ENCODE measurements at places on chromosomes 12 and 14.

- no peaks in the 10 kb centered on the region for H3K4me1 ChIP-seq
- no peaks in the 10 kb centered on the region for H3K36me3 ChIP-seq
- H3K27me3 ChIP-seq: no peaks in the 10 kb centered on the region
- H3K4me3 ChIP-seq: no peak overlapping the region
- no peak overlapping the region for H3K27ac ChIP-seq
- DNase-seq: no peak
These were observed 596.0 kb downstream of the SLC16A7 start for GRCh38 chr12:60191676-60192359.

- H3K27me3 ChIP-seq: no peaks in the 10 kb centered on the region
- no peaks in the 10 kb centered on the region for H3K4me1 ChIP-seq
- no peak overlapping the region for H3K4me3 ChIP-seq
- no peak for DNase-seq
- H3K27ac ChIP-seq: no peak overlapping the region
These were observed 27.2 kb downstream of the NGB start for GRCh38 chr14:77243853-77244252.

- H3K4me1 ChIP-seq: peaks cover 4% of the 10 kb centered on the region
- no peak for DNase-seq
- no peaks in the 10 kb centered on the region for H3K27me3 ChIP-seq
- no peak overlapping the region for H3K27ac ChIP-seq
- no peaks in the 10 kb centered on the region for H3K36me3 ChIP-seq
These were observed 21.2 kb upstream of the DLGAP5 start for GRCh38 chr14:55212634-55213033.

DNA sequence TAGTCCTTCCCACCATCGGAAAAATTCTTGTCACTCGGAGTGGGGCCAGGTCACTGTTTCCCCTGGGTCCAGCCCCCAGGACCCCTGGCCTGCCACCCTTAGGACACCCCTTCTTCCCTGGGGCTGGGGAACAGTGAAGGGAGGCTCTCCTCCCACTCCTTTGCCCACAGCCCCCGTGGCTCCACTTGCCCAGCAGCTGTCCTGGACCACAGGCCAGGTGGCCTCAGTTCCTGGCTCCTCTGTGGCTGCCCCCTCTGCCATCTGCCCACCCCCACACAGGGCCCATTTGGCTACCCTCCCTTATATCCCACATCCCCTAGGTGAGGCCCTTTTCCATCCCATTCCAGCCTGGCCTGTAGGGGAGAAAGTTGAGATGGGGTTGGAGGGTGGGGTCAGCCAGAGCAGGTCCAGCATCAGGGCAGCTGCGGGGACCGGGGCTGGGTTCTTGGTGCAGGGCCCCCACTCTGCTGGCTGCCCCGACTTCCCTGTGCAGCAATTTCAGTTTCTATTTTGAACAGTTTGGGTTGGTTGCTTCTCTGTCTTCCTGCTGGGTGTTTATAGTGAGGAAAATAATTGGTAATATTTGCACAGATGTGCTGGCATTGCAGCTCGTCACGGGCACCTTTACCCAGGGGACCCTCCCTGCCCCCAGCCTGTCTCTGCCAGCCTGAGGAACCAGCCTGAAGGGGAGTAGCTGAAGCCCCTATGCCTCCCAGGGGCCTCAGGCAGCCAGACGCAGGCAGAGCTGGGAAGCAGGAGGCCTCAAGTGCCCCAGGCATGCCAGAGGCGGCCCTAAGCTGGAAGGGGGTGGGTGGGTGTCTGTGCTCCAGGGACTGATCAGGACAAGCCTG, 23.4 kb downstream of the SYNDIG1L start:
- H3K27ac ChIP-seq: no peak overlapping the region
- H3K36me3 ChIP-seq: no peaks in the 10 kb centered on the region
- no peak for DNase-seq
- no peak overlapping the region for H3K4me3 ChIP-seq

- no peak overlapping the region for H3K27ac ChIP-seq
- no peak overlapping the region for H3K4me3 ChIP-seq
- H3K36me3 ChIP-seq: no peaks in the 10 kb centered on the region
- H3K4me1 ChIP-seq: no peaks in the 10 kb centered on the region
- H3K27me3 ChIP-seq: no peaks in the 10 kb centered on the region
These were observed 461.4 kb downstream of the NRXN3 start for GRCh38 chr14:78631551-78631950.

- no peaks in the 10 kb centered on the region for H3K27me3 ChIP-seq
- no peak overlapping the region for H3K4me3 ChIP-seq
- DNase-seq: no peak
- H3K36me3 ChIP-seq: no peaks in the 10 kb centered on the region
- H3K4me1 ChIP-seq: no peaks in the 10 kb centered on the region
- H3K27ac ChIP-seq: no peak overlapping the region
These were observed 37.4 kb upstream of the C12orf71 start for GRCh38 chr12:27119797-27120196.

DNA sequence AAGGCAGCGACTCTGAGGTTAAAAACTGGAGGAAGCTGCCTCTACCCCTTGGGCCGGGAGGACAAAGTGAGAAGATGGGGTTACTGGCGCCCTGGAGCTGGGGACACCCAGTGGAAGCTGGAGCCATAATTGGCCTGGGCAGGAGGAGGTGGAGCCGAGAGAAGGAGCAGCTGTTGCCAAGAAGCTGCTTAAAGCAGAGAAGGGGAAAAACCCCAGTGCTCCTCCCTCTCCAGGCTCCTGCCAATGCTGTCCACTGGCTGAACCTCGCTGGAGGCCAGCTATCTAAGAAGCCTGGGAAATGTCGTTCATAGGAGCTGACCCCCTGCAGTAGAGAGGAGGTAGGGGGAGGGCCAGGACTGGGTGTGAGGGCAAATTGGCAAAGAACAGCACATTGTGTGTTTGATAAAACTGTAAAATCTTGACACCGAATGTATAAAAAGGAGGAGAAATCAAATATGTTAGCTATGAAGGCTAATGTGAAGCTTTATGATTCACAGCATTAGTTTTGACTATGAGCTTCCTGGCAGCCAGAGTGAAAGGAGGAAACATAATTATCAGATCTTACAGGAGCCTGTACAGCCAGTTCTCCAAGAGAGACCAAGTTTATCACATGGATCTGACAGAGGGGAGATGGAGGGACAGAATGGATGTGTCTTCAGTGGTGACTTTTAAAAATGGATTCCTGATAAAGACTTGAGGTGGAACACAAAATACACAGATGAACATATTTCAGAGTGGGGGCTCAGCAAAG, 9.5 kb downstream of the HHIPL1 start:
- peaks cover 5% of the 10 kb centered on the region for H3K27me3 ChIP-seq
- H3K36me3 ChIP-seq: peaks cover 11% of the 10 kb centered on the region

DNA sequence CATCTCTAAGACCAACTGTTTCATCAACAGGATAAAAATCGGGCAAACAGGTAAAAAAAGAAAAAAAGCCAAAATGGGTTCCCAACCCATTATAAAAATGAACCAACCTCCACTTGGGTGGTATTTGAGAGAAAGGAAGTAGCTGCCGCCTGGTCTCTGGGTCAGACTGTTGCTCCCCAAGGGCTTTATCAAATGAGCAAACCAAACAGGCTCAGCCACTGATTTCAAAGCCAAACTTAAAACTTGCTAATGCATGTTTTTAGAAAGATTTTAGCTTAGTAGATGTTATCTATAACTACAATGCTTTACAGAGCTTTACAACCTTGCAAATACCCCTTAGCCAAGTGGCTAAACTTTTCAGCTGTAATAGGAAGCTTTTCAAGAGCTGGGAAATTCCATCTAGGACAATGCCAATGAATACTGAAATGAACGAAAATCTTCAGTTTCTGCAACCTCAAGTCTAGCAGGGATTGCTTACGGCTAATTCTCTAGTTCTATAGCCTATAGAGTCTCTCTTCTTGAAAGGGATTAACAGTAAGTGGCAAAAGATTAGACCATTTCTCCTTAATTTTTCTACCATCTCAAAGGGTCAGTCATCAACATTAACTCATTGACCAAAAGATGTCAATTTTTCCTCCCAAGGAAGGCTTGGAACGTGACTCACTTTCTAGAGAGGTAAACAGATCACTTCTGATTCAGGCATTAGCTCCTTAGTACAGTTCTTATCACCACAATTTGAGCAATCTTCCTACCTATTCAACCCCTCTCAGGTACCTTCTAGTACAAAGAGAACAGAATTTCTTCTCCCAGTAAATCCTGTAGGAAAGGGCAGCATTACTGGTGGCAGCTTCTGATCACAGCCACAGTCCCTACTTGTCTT, 4.2 kb downstream of the PPM1H start:
- no peak overlapping the region for H3K4me3 ChIP-seq
- no peaks in the 10 kb centered on the region for H3K27me3 ChIP-seq
- H3K36me3 ChIP-seq: no peaks in the 10 kb centered on the region
- no peak overlapping the region for H3K27ac ChIP-seq

- no peaks in the 10 kb centered on the region for H3K27me3 ChIP-seq
- no peak overlapping the region for H3K4me3 ChIP-seq
- no peaks in the 10 kb centered on the region for H3K36me3 ChIP-seq
- H3K4me1 ChIP-seq: peaks cover 49% of the 10 kb centered on the region
- no peak for DNase-seq
These were observed 185.1 kb downstream of the AKAP6 start for GRCh38 chr14:32514236-32514635.

All from esophagus muscularis mucosa (tissue), 4 donors.